Effector memory CD8-positive, alpha-beta T cell (primary cell): ENCODE measurements at places on chromosomes 12 and 14.
A peak's percentile ranks its signal among the peaks of the same experiment; 100 is the strongest.

- no peaks in the 10 kb centered on the region for H3K27me3 ChIP-seq
- no peak overlapping the region for H3K4me3 ChIP-seq
Measured at GRCh38 chr12:116091579-116091978, 185.9 kb downstream of the MED13L start.

- H3K27ac ChIP-seq = peak overlapping the region; percentile 90
- H3K27me3 ChIP-seq = no peaks in the 10 kb centered on the region
- peaks cover 3% of the 10 kb centered on the region for H3K36me3 ChIP-seq
- no peak for DNase-seq
Measured at GRCh38 chr12:110690127-110690430, 1.2 kb upstream of the HVCN1 start.

DNA sequence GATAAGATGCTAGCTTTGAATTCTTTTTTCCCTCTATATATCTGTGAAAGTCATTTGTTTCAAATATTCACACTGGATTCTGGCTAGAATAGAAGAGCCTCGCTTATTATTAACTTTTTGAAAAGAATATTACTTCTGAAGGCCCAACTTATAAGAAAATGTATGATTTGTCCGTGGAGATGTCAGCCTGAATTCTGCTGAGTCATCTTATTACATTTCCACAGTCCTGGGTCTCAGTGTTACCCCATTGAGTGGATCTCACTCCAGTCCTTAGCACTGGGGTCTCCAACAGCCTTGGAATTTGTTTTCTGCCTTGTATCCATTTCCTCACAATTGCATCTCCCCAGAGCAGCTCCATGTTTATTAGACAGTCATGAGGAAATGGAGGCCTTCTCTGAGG is 907.9 kb downstream of the VRK1 start:
- H3K27ac ChIP-seq = peak overlapping the region; percentile 97
- DNase-seq = no peak
- peaks cover 78% of the 10 kb centered on the region for H3K4me1 ChIP-seq
- H3K27me3 ChIP-seq = no peaks in the 10 kb centered on the region
- H3K36me3 ChIP-seq = peaks cover 7% of the 10 kb centered on the region

DNA sequence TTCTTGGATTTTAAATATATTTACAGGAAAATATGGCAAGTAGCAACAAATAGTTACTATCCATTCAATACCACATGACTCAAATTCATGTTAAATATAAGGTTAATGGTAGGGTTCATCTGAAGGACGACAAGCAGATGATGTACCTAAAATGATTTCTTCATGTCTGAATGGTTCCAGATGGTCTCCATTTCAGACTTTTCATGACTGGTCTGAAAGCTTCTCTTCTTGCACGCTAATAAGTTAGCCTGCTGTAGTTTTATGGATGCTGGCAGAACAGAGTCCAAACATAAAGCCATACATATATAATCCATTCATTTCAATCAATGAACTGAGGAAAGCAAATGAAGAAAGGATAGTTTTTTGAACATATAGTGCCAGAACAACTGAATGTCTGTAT is 257.0 kb upstream of the MGAT4C start:
- no peaks in the 10 kb centered on the region for H3K27me3 ChIP-seq
- no peaks in the 10 kb centered on the region for H3K4me1 ChIP-seq
- no peak overlapping the region for H3K4me3 ChIP-seq
- no peak for DNase-seq
- H3K27ac ChIP-seq = no peak overlapping the region

GRCh38 chr14:96925422-96925821 is 128.2 kb downstream of the VRK1 start:
- no peak overlapping the region for H3K4me3 ChIP-seq
- H3K27me3 ChIP-seq = no peaks in the 10 kb centered on the region
- no peaks in the 10 kb centered on the region for H3K36me3 ChIP-seq
- no peaks in the 10 kb centered on the region for H3K4me1 ChIP-seq
- H3K27ac ChIP-seq = no peak overlapping the region

GRCh38 chr14:28751467-28752058 is 15.0 kb upstream of the FOXG1 start:
- no peaks in the 10 kb centered on the region for H3K4me1 ChIP-seq
- H3K27ac ChIP-seq = no peak overlapping the region
- no peaks in the 10 kb centered on the region for H3K36me3 ChIP-seq

DNA sequence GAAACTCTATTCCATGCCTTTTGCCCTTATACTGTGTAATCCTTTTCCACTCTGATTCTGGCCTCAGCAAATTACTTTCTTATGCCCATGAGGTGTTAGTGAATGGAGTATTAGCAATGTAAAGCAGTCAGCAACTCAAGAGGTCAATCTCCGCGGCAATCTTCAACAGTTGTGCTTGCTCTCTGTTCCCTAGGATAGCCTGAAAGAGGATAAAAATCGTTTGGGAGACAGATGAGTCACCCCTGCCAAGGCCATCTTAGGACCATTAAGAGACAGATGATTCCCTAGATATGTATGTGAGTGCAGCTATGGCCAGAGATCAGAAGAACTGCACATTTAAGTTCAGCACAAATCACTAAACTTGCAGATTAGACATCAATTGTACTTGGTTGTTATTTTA is 1145.8 kb downstream of the GALC start:
- H3K4me3 ChIP-seq = no peak overlapping the region
- H3K27ac ChIP-seq = no peak overlapping the region
- DNase-seq = no peak
- H3K36me3 ChIP-seq = no peaks in the 10 kb centered on the region
- no peaks in the 10 kb centered on the region for H3K27me3 ChIP-seq

DNA sequence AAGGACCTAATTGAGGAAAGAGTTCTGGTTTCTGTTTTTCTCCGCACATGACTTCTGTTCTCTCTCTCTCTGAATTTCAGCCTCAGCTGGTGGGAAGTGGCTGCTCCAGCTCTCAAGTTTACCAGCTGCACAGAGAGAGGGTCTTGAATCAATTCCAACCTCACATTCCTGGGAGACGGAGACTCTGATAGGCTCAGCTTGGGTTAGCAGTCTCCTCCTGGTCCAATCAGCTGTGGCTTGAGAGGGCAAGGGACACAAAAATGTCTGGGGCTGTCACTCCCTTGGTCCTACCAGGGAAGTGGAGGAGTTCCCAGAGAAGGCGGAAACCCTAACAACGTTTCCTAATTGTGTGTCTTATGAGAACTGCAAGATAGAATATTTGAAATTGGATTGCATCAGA is 7.0 kb downstream of the CCDC63 start:
- H3K4me1 ChIP-seq = no peaks in the 10 kb centered on the region
- no peak overlapping the region for H3K4me3 ChIP-seq
- no peak overlapping the region for H3K27ac ChIP-seq
- peaks cover 48% of the 10 kb centered on the region for H3K27me3 ChIP-seq
- H3K36me3 ChIP-seq = no peaks in the 10 kb centered on the region
- DNase-seq = no peak

- no peaks in the 10 kb centered on the region for H3K36me3 ChIP-seq
- DNase-seq = no peak
- peaks cover 1% of the 10 kb centered on the region for H3K4me1 ChIP-seq
- no peak overlapping the region for H3K4me3 ChIP-seq
Measured at GRCh38 chr12:92871116-92871515, 58.0 kb downstream of the EEA1 start.

- H3K36me3 ChIP-seq = peaks cover 29% of the 10 kb centered on the region
- H3K27ac ChIP-seq = no peak overlapping the region
- no peak for DNase-seq
- H3K4me1 ChIP-seq = peaks cover 52% of the 10 kb centered on the region
- peaks cover 60% of the 10 kb centered on the region for H3K27me3 ChIP-seq
Measured at GRCh38 chr12:57236925-57237595, 7.5 kb downstream of the SHMT2 start.

DNA sequence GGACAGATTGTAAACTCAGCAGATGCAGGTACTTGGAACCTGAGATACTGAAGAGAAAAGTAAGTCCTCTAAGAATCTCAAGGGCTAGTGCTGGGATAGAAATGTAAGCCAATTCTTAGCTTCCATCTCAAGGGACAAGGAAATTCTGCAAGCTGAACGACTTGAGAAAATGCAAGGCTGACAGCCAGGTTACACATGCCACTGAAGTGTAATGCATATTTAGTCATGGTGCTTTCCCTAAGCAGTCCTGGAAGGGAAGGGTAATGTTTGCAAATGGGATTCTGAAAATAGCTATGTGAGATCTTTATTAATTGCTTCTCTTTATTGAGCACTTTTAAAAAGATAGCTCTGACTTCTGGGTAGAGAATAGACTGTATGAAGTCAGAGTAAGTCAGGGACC is 402.7 kb upstream of the SEL1L start:
- no peak overlapping the region for H3K27ac ChIP-seq
- no peak for DNase-seq
- H3K4me1 ChIP-seq = no peaks in the 10 kb centered on the region
- no peaks in the 10 kb centered on the region for H3K36me3 ChIP-seq

- H3K4me3 ChIP-seq = no peak overlapping the region
- no peaks in the 10 kb centered on the region for H3K4me1 ChIP-seq
- H3K27me3 ChIP-seq = peaks cover 11% of the 10 kb centered on the region
- no peak for DNase-seq
- no peak overlapping the region for H3K27ac ChIP-seq
- no peaks in the 10 kb centered on the region for H3K36me3 ChIP-seq
Measured at GRCh38 chr12:24424376-24424775, 474.9 kb upstream of the SOX5 start.

GRCh38 chr12:113392520-113392919 is 11.2 kb downstream of the SDS start:
- no peaks in the 10 kb centered on the region for H3K4me1 ChIP-seq
- peaks cover 7% of the 10 kb centered on the region for H3K36me3 ChIP-seq

GRCh38 chr14:22500954-22501726 is 87.9 kb downstream of the DAD1 start:
- DNase-seq = no peak
- H3K4me3 ChIP-seq = peak overlapping the region; percentile 80
- no peaks in the 10 kb centered on the region for H3K27me3 ChIP-seq
- H3K36me3 ChIP-seq = peaks cover 55% of the 10 kb centered on the region

DNA sequence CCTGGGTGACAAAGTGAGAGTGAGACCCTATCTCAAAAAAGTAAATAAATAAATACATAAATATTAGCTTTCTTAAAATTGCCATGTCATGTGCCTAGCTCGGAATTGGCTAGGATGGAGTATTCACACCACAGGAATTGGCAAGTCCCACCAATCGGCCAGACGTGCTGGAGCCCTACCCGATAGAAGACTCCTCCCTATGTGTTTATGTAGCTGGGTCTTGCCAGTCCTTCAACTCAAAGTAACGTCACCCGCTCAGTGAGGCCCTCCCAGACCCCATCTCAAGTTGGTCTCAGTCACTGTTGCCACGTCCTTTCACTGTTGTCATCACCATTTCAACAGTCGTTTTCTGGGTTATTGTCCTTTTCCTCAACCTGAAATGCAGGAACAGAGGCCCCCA is 20.2 kb downstream of the VRTN start:
- no peak for DNase-seq
- H3K27me3 ChIP-seq = peaks cover 53% of the 10 kb centered on the region
- H3K4me3 ChIP-seq = no peak overlapping the region
- no peaks in the 10 kb centered on the region for H3K4me1 ChIP-seq
- H3K27ac ChIP-seq = no peak overlapping the region

DNA sequence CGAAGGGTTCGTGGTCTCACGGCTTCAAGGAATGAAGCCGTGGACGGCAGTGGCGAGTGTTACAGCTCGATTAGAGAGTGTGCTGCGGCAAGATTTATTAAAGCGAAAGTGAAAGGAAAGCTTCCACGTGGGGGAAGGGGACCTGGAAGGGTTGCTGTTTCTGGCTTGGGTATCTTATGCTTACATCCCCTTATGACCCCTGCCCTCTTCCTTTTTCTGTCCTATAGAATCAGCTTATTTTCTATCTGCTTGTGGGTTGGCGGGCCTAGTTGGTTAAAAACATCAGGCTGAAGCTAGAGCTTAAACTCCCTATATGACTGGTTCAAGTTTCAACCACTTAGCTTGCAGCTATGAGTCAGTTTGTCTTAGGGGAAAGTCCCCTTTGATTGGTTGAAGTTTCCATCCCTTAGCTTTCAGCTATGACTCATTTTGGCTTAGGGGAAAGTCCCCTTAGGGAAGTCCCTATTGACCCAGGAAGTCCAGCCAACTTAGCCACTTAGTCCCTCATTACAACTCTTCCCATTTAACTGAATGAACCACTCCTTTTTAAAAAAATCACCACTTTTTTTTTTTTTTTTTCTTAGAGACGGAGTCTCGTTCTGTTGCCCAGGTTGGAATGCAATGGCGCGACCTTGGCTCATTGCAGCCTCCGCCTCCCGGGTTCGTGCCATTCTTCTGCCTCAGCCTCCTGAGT is 1494.7 kb upstream of the TMEM132C start:
- no peaks in the 10 kb centered on the region for H3K27me3 ChIP-seq
- peak overlapping the region; percentile 89 for H3K4me3 ChIP-seq
- peak overlapping the region; percentile 99 for H3K27ac ChIP-seq
- peaks cover 31% of the 10 kb centered on the region for H3K36me3 ChIP-seq
- peaks cover 12% of the 10 kb centered on the region for H3K4me1 ChIP-seq

DNA sequence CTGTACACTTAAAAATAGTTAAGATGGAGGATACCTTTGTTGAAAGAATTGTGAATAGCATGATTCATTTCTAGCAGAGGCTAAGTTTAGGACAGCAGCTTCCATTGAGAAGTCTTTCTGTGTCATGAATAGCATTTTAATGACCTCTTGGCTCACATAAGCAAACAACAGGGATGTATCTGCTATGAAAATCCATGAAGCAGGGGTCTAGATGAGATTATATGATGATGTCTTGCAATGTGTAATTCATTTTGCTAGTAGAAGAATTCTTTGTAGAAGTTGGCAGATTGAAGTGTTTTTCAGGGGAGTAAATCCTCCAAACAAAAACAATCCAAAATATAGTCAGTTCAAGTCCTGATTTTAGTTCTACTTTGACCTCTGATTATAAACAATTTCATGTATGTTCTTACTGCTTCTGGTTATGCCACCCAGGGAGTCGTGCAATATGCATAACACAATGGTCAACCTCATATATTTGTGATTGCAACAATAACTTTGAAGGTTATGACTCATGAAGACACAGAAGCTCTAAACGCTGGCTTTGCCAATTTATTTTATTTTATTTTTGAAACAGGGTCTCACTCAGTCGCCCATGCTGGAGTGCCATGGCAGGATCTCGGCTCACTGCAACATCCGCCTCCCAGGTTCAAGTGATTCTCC is 6.9 kb upstream of the RD3L start:
- H3K27me3 ChIP-seq = peaks cover 60% of the 10 kb centered on the region
- no peak overlapping the region for H3K27ac ChIP-seq
- no peaks in the 10 kb centered on the region for H3K4me1 ChIP-seq
- H3K36me3 ChIP-seq = no peaks in the 10 kb centered on the region
- DNase-seq = no peak

- H3K27ac ChIP-seq = no peak overlapping the region
- H3K27me3 ChIP-seq = no peaks in the 10 kb centered on the region
- no peak for DNase-seq
- H3K4me3 ChIP-seq = no peak overlapping the region
- H3K4me1 ChIP-seq = peaks cover 7% of the 10 kb centered on the region
Measured at GRCh38 chr12:119808441-119808840, 68.7 kb downstream of the CIT start.

- H3K27me3 ChIP-seq = no peaks in the 10 kb centered on the region
- peaks cover 56% of the 10 kb centered on the region for H3K4me1 ChIP-seq
- no peak overlapping the region for H3K4me3 ChIP-seq
- DNase-seq = no peak
- H3K27ac ChIP-seq = peak overlapping the region; percentile 96
Measured at GRCh38 chr12:774051-774614, 21.8 kb downstream of the WNK1 start.
